Sciatic nerve (tissue), 2 donors: ENCODE measurements at places on chromosomes 4 and X. TPM values are rescaled to one million over a fixed set of nuclear protein-coding genes. Genes with fewer than 3 reads are reported as not detected.

Gene RHOH
- total RNA-seq, result 2.5 TPM

Gene ZNF630
- total RNA-seq, result 5.4 TPM

Gene AWAT2
- not detected for total RNA-seq

Gene MAOA
- 12.8 TPM for total RNA-seq

Gene RAB41
- total RNA-seq, result not detected

Gene HDX
- total RNA-seq, result 11.2 TPM

Gene MAGEA11
- not detected for total RNA-seq

Gene OPRPN
- not detected for total RNA-seq

Gene RAB9B
- 3.8 TPM for total RNA-seq

Gene XPNPEP2
- 6.6 TPM for total RNA-seq

Gene REPS2
- 5.9 TPM for total RNA-seq

Gene HS3ST1
- total RNA-seq, result 3.2 TPM

Gene TMEM144
- 11.9 TPM for total RNA-seq

Gene ZRSR2
- total RNA-seq, result 17.7 TPM

Gene DMP1
- not detected for total RNA-seq

DNA sequence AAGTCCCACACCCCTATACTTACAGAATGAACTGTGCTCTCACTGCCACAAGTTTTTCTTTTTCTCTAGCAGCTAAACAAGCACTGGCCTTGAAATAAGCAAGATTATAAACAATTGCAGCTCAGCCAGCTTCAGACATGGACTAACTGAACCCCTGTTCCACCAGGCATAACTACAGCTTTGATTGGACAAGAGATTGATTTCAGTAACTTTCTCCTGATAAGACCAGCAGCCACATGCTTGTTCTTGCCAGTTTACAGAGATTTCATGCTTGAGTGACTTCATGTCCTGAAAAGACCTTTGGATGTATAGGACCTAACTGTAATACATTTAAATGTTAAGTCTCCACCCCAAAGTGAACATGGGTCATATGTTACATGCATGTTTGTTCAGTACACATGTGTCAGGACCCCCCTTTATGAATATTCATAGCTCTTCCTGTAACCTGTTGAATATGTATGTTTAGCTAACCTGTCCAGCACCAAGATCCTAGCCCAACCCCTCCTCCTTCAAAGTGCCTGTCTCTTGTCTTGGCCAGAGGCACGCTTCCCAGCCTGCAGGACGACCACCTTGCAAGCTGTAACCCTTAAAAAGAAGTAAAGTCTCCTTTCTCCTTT lies 27.9 kb downstream of the ZNF275 start:
- no peak for DNase-seq

- DNase-seq, result no peak
These were observed 7.0 kb downstream of the VAMP7 start for GRCh38 chrX:155888139-155888538.

- no peak for DNase-seq
These were observed 707.9 kb upstream of the PITX2 start for GRCh38 chr4:111330786-111331185.

GRCh38 chr4:170872794-170873193 lies 783.0 kb upstream of the AADAT start:
- no peak for DNase-seq

- DNase-seq, result no peak
These were observed 615.8 kb downstream of the TRAM1L1 start for GRCh38 chr4:116469582-116469981.

GRCh38 chr4:84750260-84750959 lies 167.5 kb downstream of the CDS1 start:
- DNase-seq, result no peak

DNA sequence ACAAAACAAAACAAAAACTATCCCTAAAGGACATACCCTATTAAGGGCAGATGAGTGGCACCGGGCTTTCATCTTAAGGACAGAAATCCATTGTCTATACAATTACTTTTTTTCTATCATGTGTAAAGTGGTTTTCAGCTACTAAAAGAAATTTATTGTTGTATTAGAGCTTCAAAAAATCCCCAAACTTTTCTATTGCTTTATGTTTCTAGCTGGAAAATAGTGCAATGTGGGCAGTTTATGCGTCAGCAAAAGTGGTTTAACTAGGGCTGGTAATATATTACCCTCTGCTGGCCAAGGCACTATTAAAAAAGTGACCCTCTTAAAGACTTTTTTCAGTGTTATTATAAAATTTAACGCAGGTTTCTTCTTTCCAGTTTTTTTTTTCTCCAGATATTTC lies 15.5 kb upstream of the GPR82 start:
- DNase-seq, result no peak

GRCh38 chr4:168131196-168131595 lies 38.9 kb downstream of the ANXA10 start:
- DNase-seq, result no peak

DNA sequence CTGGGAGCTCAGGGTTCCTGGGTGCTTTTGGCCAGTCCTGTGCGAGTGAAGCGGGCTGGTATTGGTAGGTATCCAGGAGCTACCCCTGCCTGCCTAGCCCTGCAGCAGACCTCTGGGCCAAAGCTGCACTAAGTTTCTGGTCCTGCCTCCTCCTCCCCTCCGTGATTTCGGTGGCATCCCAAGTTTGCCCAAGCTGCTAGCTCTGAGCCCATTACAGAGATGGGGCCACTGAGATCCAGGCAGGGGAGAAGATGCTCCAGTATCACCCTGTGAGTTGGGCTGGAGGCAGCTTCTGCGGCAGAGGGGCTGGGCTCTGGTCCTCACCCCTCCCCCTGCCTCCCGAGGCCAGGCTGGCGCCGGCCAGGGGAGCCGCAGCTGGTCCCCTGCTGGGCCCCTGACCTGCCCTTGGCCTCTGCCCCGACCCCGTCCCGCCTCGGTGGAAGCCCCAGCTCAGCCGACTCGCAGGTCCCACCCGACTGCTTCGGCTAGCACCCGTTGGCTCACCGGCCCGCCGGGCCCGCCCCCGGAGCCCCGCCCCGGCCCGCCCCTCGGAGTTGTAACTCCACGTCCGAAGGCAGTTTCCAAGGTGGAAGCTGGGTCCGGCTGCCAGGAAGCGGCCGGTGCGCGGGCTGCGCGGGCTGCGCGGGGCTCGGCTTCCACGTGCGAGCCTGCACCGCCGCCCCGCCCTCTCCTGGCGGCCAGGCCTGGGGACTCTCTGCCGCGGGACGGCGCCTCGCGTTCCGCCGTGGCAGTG lies at the start of gene DUSP9:
Gene DUSP9 (plus strand): TSS at position 584 of the 754 bp plus-strand sequence. CDS start 751 bp downstream, outside the sequence.
- peak; percentile 54 for DNase-seq

GRCh38 chr4:166318810-166319525 lies 445.9 kb downstream of the TLL1 start:
- no peak for DNase-seq

GRCh38 chrX:112642349-112642748 lies 37.4 kb downstream of the LHFPL1 start:
- no peak for DNase-seq

DNA sequence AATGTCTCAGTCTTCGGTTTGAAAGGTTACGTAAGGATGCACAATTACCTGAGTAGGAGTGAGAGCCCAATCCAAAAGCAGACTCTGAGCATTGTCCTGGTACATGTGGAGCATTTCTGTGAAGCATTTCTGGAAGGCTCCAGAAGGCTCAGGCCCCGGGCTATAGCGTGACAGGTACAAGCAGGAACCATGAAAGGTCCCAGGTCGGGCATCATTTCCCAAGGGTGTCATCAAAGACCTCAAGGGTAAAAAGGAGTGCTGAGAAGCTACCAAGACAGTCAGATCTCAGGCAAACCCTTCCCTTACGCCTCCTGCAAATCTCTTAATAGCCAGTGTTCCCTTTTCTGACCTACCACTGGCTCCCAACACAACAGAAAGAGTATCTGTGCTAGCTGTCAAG lies 30.8 kb downstream of the GPC4 start:
- DNase-seq, result no peak

DNA sequence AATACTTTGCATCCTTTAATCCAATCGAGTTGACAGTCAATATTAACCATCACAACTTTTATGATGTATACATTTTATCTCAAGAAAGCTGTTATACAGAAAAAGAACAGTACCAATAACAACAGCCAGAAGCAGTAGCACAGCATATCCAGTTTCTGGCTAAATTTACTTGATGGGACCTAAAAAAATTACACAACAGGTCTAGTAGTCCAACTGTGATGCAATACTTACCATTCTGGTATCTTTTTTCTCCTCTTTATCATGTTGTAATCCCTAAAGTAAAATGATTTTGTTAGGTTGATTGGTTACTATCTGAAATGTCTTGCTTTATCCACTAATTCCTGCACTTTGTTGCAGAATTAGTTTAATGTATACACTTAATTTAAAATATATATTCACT lies 1150.6 kb downstream of the FAT4 start:
- DNase-seq, result no peak

- DNase-seq, result no peak
These were observed 22.1 kb upstream of the SCD5 start for GRCh38 chr4:82820689-82821088.

- DNase-seq, result no peak
These were observed 281.4 kb downstream of the LDB2 start for GRCh38 chr4:16617011-16617410.

GRCh38 chr4:35493977-35494376 lies 750.3 kb downstream of the ARAP2 start:
- no peak for DNase-seq

- DNase-seq, result no peak
These were observed 59.8 kb downstream of the AGTR2 start for GRCh38 chrX:116230130-116230898.

DNA sequence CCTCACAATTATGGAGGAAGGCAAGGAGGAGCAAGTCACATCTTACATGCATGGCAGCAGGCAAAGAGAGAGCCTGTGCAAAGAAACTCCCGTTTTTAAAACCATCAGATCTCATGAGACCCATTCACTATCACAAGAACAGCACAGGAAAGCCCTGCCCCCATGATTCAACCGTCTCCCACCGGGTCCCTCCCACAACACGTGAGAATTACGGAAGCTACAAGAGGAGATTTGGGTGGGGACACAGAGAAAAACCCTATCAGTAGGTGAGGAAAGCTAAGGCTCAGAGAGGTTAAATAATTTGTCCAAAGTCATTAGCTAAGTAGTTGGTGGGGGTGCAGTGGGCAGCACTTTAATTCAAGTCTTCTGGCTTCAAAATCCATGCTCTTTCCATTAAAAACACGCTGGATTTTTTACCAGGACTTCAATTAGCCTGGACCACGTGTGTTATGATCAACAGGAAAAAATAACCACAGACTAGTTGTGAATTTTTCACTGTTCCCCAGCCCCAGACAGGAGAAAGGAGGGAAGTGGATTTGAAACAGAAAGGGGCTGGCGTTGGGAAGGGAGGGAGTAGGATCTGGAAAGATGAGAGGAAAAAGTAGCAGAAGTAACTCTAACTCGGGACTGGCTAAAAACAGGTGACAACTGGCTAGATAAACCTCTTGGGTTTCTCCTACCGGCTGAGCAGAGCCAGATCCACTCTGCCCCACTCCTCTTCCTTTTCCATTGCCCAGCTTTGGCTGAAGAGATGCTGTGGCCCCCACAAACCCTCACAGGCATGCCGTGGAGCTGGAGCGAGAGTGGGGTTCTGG lies 986 bp downstream of the MTMR8 start:
- no peak for DNase-seq

DNA sequence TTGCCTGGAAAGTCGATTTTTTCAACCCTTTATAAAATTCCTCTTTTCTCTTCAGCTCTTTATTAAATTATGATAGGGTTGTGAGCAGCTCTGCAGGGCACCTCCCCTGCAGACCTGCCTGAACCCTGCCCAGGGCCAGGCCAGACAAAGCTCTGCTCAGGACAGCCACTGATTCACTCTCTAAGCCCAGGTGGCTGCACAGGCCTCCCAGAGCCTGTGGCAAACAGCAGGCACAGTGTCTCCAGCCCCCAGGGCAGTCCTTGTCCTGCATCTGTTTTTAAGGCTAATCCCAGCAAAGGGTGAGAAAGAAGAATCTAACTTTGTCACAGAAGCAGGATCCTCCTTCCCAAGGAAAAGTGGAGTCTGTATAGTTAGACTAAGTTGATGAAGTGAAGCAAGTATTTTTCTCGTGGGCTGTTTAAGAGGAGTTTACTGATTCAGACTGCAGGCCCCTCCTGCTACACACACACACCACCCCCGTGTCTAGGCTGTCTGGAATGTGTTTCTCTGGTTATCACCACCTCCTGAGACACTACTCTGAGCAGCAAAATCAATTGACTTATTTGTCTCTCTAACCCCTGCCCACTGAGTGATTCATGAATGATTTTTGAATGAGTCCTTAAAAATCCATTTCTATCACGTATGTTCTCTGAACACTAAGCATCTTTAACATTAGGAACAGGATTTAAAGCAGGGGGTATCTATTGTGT lies 101.7 kb downstream of the CHIC2 start:
- no peak for DNase-seq

GRCh38 chr4:138697851-138698250 lies 317.7 kb upstream of the NOCT start:
- no peak for DNase-seq

- no peak for DNase-seq
These were observed 773 bp downstream of the DAPP1 start for GRCh38 chr4:99817309-99817890.

DNA sequence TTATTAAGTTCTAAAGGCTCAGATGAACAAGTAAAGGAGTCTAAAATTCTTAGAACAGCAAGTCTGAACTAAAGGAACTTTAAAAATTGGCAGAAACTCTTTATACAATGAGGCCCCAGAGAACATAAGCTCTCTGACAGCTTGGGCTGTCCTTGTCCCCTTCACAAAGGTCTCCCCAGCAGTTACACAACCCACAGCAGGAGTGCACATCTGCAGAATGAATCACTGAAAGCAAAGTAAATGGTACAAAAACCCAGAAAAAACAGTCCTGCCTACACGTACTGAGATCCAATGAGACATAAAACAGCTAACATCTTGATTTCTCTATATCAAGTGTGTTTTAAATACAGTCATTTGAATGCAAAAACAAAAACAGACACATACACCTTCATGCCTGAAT lies 18.7 kb downstream of the RBBP7 start:
- DNase-seq, result no peak

DNA sequence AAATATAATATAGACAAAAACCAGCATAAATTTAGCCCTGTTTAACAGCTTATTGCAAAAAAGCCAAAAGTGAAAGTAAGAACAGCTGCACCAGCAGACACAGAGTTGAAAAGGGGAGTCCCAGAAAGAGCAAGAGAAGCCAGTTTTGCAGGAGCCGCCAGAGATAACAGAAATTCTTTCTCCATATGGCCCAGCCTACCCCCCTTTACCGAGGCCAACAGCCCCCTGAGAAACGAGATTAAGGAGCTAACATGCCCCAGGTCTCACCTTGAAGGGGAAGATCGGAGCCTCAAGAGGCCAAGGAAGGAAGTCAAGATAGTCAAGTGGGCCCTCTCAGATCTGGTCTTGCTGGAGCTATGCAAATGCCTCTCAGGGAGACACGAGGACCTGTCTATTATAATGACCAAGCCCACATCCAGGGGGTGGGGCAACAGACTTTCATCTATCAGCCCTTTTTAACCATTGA lies 4.8 kb downstream of the ACOX3 start:
- no peak for DNase-seq
